ENCODE measurements at places on chromosomes 6 and 20.
A peak's percentile ranks its signal among the peaks of the same experiment; 100 is the strongest.

- no peak for DNase-seq
Measured at GRCh38 chr20:20755674-20756319, 43.4 kb upstream of the RALGAPA2 start.

- peak; percentile 1 for DNase-seq
Measured at GRCh38 chr6:79913369-79913768, 34.0 kb downstream of the ELOVL4 start.

DNA sequence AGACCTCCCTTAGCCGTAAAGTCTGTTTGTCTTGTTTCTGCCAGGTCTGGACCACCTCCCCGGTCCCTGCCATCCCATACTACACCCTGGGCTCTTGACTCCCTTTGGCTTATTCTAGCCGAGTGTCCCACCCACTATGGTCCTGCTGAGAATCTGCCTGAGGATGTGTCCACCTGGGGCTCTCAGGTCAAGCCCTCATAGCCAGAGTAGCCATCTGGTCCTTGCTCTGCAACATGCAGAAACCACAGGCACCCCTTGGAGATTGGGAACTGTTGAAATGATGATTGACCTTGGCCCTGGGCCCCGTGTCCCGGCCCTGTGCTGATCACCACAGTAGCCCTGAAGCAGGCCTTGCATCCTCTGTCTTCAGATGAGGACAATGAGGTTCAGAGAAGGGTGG lies 44.0 kb downstream of the VSTM2L start:
- no peak for DNase-seq

- no peak for DNase-seq
Measured at GRCh38 chr6:2097464-2097863, 147.9 kb downstream of the GMDS start.

DNA sequence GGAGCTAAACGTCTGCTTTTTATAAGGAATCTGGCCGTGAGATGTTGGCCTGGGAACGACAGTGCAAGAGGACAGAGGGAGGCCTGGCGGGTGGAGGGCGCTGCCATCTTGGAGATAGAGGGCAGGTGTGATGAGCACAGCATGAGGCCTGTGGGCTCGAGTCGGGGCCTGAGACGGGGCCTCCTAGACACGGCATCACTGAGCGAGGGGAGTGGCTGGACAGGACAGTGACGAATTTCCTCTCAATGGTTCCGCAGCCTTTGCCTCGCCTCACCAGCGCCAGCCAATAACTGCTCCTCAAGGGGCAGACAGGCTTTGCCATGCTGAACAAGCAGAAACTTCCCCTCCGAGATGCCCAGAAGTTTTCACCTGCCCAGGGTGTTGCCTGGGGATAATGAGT lies 376.7 kb downstream of the THBS2 start:
- no peak for DNase-seq

Measured in CD4-positive, alpha-beta T cell treated with Interleukin-10 for 1 hour (primary cell).